Right lung (tissue), 10 donors: ENCODE measurements at places on chromosomes 4 and X. TPM values are rescaled to one million over a fixed set of nuclear protein-coding genes. Genes with fewer than 3 reads are reported as not detected.

The JADE3 gene
- polyA plus RNA-seq = 11.4 TPM

The RTL9 gene
- 0.57 TPM for polyA plus RNA-seq

The PRICKLE3 gene
- polyA plus RNA-seq = 4.7 TPM

The SSX1 gene
- not detected for polyA plus RNA-seq

The LPAR4 gene
- 8.0 TPM for polyA plus RNA-seq

The GLRA3 gene
- 0.12 TPM for polyA plus RNA-seq

The OTC gene
- not detected for polyA plus RNA-seq

GRCh38 chrX:11437642-11438379 lies 144.6 kb downstream of the AMELX start:
- DNase-seq = no peak

GRCh38 chr4:40395166-40395900 lies 60.2 kb downstream of the CHRNA9 start:
- DNase-seq = no peak

GRCh38 chrX:35868501-35868900 lies 51.0 kb upstream of the CFAP47 start:
- DNase-seq = no peak

DNA sequence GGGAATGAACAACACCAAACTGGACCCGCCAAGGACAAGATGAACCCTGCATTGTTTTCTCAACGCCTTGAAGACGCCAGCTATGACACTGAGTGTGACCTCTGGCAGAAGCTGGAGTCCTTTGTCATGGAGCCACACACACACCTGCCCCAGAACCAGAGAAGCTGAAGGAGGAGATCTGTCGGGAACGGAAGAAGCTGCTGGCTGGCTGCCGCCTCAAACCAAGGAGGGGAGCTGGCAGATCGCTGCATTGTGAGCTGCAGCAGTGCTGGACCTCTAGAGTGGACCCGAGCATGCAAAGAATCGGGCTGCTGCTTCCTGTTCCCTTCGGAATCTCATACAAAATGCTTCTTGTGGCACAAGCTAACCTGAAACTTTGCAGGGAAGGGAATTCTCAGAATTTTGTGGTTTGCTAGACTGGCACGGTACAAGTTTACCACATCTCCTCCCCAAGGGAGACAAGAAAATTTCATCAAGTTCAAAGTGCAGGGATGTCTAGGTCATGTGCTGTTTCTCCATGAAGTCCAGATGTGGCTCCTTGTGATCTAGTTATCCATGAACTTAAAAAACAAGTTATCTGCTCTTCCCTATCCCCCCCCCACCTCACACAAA lies 23.4 kb upstream of the GLRB start:
- no peak for DNase-seq

DNA sequence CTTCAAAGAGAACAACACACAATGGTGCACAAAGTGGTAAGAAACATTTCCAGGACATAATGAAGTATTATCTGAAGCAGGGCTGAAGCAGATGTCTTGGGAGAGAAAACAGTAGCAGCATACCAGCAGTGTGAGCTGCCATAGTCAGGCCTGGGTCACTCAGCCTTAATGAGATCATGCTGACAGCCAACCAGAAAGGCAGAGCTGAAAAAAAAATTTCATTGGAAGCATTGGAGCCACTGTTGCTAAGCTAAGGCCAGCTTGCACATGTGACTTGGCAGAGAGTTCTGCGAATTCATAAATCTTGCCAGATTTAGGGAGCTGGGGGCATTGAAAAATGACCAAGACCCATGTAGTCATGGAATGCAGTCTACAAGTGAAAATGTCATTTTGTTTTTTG lies 444.0 kb upstream of the PITX2 start:
- no peak for DNase-seq

- no peak for DNase-seq
These were observed 85.7 kb upstream of the TBL1X start for GRCh38 chrX:9378980-9379696.

DNA sequence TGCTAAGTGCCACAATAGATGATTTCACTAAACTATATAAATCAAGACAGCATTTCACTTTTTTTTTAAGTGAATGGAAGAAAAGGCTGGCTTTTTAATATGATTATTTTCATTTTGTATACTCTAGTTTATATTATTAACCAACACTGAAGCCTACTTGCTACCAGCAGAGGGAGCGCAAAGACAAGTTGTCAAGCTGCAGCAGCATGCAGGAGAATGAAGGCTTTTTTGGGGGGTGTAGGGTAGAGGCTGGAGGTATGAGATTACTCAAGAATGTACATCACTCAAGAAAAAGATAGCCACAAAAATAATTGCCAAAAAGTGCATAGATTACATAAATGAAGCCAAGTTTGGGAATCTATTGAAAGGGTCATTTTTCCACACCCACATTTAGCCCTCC lies 519.5 kb downstream of the FGF13 start:
- no peak for DNase-seq

- DNase-seq = no peak
These were observed 7.1 kb upstream of the NEIL3 start for GRCh38 chr4:177302371-177303100.

GRCh38 chr4:126766241-126766640 lies 866.5 kb upstream of the INTU start:
- no peak for DNase-seq

DNA sequence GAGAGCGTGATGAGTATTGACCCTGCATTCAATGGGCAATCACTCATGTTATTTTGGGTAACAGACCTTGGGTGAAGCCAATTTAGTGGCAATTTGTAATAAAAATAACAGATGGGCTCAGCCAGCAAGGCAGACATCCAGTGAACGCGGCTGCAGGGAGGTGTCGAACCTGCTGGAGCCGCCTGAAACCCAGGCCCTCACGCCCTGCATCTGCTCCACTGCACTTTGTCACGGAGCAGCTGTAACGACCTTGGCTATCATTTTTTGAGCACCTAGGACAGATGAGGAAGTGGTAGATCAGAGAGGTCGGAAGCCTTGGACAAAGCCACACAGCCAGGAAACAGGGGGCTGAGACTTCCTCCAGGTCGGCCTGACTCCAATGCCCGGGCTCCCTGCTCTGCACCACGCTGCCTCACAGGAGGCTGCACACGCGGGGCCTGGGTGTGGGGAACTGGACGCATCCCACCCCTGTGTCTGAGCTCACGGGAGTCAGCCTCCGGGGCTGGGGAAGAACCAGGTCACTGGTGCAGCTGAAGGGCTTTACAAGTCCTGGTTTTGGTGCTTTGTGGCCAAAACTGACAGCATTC lies 19.4 kb downstream of the HMX1 start:
- DNase-seq = no peak

DNA sequence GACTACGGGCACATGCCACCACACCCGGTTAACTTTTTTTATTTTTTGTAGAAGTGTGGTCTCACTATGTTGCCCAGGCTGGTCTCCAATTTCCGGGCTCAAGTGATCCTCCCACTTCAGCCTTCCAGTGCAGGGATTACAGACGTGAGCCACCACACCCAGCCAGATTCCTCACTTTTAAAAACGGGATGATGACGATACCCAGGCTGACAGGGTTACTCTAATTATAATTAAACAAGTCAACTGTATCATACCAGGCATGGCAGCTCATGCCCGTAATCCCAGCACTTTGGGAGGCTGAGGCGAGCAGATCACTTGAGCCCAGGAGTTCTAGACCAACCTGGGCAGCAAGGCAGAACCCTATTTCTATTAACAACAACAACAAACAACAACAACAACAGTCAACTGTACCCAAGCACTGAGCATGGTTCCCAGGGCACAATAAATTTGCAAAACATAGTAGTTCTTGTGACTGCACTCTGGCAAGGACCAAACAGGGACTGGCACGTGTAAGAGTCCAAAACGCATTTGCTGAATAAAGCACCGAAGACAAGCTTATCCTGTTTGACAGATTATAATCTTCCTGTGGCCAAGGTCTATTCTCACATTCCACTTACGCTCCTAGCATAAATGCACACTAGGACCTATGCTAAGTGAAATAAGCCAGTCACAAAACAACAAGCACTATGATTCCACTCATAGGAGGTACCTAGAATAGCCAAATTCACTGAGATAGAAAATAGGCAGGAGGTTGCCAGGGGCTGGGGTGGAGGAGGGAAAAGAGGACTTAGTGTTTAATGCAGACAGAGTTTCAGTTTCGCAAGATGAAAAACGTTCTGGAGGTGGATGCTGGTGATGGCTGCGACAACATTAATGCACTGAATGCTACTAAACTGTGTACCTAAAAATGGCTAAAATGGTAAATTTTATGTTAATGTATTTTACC lies 77.5 kb downstream of the IRF2 start:
- DNase-seq = no peak

DNA sequence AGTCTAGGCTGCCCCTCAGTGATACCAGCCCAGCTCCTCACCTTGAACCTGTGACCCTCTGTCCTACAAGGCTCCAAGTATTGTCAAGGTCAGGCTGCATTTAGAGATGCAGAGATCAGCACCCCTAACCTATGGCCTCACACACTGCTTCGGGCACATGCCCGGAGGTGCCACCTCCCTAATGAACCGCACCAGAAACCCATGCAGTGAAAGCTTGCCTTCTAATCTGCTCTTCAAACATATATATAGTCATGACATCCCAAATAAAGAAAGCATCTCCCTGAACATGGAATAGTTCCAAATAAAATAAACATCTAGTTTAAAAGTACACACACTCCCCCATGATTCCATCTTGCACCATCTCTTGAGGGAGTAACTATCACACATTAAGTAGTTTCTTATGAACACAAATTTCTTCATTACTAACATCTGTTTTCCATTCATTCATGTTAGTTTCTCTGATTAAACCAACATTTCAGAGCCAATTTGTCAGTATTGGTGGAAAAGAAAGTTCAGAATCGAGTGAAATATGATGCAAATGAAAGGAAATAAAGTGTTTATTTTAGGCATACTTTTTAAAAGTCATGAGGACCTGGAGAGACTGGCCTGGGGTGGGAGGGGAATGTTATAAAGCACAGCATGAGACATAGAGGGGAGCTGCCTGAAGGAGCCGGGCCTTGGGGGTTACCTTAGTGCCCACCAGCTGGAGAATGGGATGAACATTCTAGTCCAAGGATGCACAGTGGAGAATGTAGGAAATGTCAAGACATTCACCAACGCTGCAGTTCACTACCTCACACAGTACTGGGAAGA lies 19.2 kb downstream of the CC2D2A start:
- DNase-seq = no peak

- no peak for DNase-seq
These were observed 81.4 kb downstream of the IRF2 start for GRCh38 chr4:184392748-184393559.

- DNase-seq = no peak
These were observed 40.4 kb upstream of the PROM1 start for GRCh38 chr4:16124232-16124631.

GRCh38 chr4:109473824-109474223 lies 40.2 kb downstream of the SEC24B start:
- no peak for DNase-seq

GRCh38 chrX:41881166-41881565 lies 42.2 kb downstream of the CASK start:
- no peak for DNase-seq

- no peak for DNase-seq
These were observed 174.9 kb upstream of the PCDH18 start for GRCh38 chr4:137707102-137707620.

DNA sequence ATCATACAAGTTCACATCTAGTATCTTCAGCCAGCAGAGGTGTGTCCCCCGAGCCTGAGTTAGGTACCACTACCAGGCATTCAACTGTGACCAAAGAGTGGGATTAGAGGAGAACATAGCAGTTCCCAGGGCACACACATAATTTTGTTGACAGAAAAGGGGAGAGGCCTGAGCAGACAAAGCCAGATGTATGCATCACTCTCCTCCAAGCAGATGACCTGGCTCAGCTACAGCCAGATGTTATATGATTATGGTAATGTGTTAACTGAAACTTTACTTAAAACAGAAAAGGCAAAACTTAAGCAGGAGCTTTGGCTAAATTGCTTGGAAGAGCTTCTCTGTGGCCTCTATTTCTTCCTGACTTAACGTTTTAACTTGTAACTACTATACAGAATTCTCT lies 88.9 kb downstream of the CC2D2A start:
- DNase-seq = no peak

DNA sequence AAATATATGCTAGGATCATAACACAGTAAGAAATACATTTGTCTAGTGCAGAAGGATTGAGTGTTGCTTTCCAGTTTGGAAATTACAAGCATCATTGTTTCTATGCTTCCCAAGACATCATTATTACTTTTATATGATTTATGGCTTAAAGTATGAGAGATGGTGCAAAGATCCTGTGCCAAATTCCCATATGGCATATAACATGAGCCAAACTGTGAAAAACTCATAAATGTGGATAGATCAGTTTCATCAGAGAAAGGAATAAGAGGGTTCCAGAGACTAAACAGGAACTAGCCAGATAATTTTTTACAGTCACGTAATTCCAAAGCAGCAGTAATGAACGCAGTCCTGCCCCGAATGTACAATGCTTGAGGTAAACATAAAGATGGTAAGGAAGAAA lies 126.3 kb downstream of the PRDM5 start:
- no peak for DNase-seq

GRCh38 chr4:61886131-61886530 lies 686.0 kb downstream of the ADGRL3 start:
- DNase-seq = no peak

DNA sequence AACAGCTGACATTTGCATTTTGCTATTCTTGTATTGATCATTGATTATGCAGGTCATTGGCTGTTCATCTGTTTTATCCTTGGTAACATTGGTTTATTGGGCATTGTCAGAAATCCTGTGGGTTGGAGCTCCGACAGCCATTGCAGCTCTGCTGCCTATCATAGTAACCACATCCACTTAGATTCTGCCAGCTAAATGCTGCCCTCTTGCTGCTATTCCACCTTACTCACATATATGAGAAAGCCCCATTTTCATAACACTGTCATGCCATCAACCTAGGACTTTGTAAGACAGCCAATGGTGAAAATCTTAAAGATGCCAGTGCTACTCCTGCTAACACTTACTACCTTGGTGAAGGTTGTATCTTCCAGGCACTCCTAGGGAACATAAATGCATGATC lies 187.3 kb upstream of the CXCL13 start:
- no peak for DNase-seq

- no peak for DNase-seq
These were observed 119.3 kb downstream of the AFF1 start for GRCh38 chr4:87053802-87054767.

DNA sequence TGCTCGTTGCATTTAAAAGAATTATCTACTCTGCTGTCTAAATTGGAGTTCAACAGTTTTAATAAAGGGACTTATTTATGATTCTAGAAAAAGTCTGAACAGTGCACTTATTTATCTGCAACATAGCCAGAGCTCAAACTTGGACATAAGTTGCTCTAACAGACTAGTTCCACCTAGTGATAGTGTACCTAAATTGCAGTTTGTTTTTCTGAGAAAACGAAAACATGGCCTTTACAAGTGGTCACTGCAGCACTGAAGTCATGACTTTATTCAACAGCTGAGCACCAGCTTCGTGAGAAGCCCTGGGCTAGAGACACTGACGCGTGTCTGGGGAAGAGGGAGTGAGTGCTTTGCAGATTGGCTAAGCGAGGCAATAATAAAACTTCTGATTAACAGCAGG lies 77.3 kb upstream of the IGSF1 start:
- no peak for DNase-seq
